NCI-H1436 (cell line): ENCODE measurements at places on chromosomes 4 and X.

- DNase-seq, result no peak
Measured at GRCh38 chr4:174422893-174423256, 99.4 kb downstream of the HPGD start.

DNA sequence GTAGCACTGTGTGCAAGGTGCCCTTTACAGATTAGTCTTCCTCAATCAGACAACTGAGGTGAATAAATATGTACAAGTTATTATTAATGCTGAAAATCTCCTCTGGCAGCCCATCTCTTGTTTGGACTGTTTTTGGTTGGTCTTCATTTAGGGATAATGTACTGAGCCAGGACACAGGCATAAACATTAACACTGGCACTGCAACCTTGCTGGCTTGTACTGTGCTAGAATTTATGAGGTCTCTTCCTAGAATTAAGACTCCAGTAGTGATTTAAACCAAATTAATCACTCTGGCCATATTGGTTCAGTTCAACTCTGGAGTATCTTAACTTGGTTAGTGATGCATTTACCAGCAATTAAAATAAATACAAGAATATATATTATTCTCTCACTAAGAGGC, 244.7 kb upstream of the GK2 start:
- DNase-seq, result no peak

DNA sequence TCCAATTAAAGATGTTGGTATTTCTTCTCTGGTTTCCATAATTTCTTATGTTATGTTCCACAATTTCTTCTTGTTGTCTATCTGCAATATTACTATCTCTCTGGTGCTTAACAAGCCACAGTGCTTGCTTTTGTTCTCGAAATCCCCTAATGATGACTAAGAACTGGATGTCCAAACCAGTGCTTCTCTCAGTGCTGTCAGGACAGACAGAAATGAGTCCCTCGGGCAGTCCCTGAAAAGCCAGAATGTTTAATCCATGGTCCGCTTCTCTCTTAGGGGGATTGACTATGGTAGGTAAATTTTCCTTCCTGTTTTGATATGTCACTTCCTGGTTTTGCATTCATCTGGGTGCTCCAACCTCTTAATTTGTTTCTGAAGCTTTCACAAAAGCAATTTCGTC, 321.6 kb upstream of the PCDH10 start:
- DNase-seq, result no peak

DNA sequence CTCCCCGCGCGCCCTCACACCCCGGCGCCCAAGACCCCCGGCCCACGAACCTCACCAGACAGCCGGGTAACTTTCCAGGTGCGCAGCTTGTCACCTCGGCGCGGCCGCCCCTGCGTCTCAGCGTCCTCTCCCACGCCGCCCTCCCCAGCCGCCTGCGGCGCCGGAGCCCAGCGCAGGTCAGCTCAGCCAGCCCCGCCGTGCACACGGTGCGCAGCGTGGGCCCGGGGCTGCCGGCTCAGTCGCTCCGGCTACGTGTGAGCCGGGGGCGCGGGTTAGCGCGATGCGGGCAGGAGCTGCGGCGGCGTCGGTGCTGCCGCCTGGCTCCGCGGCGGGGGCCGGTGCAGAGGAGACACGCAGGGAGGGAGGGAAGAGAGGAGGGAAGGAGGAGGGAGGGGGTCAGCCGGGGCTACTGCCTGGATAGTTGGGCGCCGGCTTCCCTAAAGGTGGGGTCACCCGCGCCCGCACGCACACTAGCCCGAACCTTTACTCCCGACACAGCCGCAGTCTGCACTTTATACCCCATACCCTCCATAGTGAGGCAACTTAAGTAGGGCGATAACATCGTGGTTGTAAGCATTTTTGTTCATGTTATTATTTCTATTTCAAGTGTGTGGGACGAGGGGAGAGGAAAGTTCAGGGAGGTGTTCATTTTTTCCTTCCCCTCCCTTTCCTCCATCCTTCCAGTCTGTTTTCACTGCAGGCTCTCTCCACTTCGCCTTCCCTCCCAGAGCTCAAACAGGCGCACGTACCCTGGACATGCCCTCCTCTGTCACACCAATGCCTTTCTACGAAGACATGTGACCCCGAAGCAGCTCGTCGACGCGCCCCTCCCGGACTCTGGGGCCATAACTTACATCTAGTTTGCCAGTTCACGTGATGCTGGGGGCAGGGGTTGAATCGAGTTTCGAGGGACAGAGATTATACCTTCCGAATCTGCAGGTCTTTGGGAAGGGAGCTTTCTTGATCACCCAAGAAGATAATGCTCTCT, at the start of gene PRKG2:
Gene PRKG2 (minus strand): TSS at position 342 of the 988 bp plus-strand sequence. CDS start 10,175 bp downstream, outside the sequence.
- DNase-seq, result no peak

- no peak for DNase-seq
Measured at GRCh38 chrX:75642811-75643361, 120.0 kb upstream of the ZDHHC15 start.

- DNase-seq, result no peak
Measured at GRCh38 chrX:154084449-154085300, 12.8 kb downstream of the MECP2 start.

- no peak for DNase-seq
Measured at GRCh38 chrX:16114611-16115010, 8.8 kb upstream of the GRPR start.

- DNase-seq, result peak; percentile 46
Measured at GRCh38 chr4:166091912-166092510, 219.0 kb downstream of the TLL1 start.

- DNase-seq, result no peak
Measured at GRCh38 chrX:38627683-38628082, 66.3 kb downstream of the TSPAN7 start.

DNA sequence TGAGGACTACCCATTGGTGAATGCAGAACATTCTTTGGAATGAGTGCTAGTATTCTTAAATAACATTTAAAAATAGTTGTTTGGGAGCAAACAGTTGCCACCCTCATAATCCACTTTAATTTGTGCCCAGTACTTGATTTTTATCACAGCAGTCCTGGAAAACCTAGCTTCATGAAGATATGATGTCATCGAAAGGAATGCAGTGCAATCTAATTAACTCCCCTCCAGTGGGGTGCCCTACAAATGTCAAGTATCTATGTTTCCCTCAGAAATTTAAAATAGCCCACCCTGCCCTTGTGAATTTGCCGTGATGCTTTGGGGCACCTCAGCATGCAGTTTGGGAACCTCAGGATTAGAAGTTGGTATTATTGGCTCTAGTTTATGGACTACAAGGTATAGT, 5.4 kb downstream of the RAB9A start:
- no peak for DNase-seq

DNA sequence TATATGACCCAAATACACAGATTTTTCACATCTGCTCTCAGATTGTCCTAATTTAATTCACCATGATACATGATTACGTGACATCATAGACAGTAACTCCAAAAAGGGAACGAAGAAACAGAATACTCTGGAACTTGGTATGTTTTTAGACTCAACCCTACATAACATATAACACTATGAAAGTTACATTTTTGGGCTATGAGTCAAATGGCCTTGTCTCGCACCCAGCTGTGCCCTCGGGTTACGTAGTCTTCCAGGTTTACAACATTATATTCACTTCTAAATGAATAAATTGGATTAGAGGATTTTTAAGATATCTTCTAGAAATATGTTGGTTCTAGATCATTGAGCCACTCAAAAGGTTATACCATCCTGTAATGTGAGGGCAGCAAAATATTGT, 2089.6 kb upstream of the TENM3 start:
- no peak for DNase-seq

GRCh38 chr4:138243369-138243768, 1.2 kb upstream of the SLC7A11 start:
- DNase-seq, result no peak

DNA sequence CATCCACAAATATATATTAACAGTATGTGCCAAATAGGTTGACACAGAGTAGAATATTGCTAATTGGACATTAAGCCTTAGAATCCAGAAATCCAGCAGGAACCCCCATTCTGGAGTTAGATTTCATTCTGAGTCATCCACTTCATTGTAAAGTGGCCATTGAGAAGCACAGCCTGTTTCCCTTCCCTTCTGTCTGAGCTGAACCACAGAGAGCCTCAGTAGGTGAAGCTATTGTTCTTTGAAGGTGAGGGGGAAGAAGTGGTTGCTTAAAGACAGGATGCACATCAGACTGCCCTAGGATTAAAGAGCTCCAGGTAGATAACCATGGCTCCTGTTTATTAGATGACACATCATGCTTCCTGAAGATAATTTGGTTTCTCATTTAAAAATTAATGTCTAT, 30.6 kb upstream of the MCF2 start:
- peak; percentile 16 for DNase-seq

GRCh38 chrX:118528071-118528737, 32.6 kb downstream of the DOCK11 start:
- DNase-seq, result no peak

DNA sequence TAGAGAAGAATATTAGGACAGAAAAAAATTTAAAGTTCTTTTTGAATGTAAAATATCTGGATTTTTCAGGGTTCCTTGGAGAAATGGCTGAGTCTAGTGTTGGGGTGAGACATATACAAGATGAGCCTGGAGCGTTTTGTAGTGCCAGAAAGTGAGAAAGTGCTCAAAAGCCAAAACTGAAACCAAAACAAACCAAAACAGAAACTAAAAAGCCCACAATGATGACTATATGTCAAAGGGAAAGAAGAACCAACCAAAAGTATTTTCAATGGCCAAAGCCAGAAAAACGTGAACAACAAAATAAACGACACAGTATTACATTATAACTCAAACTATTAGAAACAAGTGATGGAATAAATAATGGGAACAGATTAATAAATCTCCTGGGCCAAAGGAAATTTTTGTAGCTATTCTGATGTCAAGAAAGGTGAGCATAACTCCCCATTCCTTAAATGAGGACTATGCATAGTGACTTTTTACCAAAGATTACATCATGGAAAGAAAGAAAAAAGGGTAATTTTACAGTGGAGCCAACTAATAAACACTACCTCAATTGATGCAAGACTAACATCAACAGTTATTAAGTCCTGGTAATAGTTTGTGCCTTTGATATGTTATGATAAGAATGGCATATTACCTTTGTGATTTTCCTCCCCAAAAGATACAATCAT, 1137.6 kb downstream of the C4orf33 start:
- no peak for DNase-seq

DNA sequence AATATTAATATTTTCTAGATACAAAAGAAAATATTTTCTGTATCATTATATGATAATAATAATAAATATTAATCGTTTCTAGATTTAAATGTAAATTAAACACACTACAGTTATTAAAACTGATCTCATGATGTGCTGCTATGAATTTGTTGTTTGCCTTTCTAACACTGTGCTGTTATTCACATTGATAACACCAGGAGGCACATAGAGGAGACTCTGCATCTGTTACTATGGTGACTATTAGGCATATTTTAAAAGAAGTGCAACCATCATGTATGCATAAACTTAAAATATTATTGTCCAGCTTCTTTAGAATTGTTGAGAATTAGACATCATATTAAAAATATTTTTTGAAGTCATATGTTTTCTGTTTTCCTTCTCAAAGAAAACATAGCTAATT, 11.8 kb upstream of the PDGFC start:
- DNase-seq, result no peak

DNA sequence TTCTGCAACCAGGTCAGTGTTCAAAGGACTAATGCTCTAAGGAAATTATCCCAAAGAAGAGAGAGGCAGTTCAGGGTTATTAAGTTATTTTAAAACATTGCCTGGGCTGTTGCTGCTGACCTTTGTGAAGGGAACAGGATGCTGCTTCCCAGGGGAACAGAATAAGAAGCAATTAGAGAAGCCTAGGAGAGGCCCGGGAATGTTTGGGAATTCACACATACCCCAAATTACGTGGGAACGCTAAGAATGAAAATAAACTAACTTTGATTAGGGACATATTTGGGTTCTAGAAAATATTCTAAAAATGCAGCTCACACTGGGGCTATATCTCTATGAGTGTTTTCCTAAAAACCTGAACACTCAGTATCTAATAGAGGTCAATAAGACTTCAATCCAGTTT, 243.1 kb upstream of the FTHL17 start:
- DNase-seq, result no peak

DNA sequence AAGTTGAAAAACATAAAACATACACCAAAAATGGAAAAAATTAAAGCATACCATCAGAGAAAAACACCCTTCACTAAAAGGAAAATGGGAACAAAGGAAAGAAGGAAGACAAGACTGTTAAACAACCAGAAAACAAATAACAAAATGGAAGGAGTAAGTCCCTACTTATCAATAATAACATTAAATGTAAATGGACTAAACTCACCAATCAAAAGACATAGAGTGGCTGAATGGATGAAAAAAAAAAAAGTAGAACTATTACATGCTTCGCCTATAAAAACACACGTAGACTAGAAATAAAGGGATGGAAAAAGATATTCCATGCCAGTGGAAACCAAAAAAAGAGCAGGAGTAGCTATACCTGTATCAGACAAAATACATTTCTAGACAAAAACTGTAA, 19.4 kb upstream of the TMSB15A start:
- DNase-seq, result no peak

DNA sequence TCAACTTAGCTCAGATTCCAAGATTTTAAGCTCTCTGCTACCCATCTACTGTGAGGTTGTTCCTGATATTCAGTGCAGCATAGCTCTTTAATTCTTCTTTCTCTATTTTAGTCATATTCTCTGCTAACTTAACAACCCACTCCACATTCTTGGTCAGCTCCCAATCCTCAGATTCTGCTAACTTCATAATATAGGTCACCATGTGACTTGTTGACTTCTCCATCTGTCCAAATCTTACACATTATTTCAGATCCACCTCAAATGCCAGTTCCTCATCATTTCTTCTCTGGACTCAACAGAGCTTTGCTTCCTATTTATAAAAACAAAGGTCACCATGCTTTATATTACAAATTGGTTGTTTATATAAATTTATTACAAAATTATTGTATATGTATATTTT, 29.3 kb upstream of the RXFP1 start:
- no peak for DNase-seq

- DNase-seq, result no peak
Measured at GRCh38 chr4:48974979-48975640, 11.0 kb upstream of the CWH43 start.

DNA sequence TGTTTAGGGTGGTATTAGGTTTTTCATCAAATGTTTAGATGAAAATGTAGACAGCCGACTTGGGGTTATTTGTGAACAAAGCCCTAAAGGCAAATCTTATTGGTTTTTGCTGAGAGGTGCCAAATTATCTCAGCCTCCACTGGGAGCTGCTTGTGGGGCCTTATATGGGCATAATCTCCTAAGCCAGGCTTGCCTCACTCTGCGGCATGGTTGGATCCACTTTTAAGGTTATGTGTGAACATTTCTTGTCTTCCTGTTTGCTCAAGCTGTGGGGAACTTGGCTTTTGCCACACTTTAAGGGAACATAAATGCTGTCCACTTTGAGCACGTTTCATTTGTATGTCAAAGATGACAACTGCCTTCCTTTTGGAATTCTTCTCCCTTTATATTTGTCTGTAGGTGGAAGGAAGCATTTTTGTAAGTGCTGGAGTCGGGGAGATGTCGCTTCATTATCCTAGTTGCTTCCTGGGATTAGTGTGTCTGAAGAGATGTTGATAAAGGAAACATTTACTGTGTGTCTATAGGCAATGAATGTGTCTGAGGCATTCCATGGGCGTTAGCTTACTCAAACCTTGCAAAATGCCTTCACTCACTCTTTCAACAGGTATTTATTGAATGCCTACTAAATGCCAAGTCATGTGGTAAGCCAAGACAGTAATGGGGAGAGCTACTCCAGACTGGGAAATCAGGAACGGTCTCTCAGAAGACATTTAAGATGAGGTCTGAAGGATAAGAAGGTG, 78.3 kb downstream of the SLC9A6 start:
- DNase-seq, result no peak
